ENCODE measurements at places on chromosomes 5 and 9.

- no peak for DNase-seq
Measured at GRCh38 chr5:78809444-78809843, 160.9 kb upstream of the LHFPL2 start.

DNA sequence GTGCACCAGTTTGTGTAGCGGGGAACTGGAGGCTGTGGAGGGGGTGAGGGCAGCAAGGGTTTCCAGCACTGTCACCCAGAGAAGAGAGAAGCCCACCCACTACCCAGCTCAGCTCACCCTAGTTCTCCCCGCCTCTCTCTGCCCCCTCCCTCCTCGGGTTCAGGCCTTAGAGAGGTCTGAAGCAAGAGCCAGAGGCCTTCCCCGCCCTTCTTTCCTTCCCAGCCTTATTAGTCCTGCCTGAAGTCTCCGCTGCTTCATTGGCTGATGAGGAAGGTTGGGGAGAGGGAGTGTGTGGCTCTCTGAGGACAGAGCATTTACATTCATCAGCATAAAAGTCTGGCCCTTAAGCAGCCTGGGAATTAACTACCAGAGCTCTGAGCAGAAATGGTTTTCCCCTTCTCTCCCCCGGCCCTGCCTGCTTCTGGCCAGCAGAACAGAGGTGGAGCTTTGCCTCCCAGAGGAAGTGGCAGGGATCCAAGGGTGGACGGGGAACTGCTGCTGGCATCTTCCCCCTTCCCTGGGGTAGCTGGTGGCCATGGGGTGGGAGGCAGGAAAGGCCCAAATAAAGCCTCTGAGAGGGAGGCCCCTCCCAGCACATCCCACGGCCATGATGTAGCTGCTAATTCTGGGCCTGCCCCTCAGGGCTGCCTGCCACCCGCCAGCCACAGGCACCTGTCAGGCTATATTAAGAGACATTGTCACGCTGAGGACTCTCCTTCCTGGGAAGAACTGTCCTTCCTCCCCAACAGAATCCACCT lies 4.1 kb downstream of the DNAJB5 start:
- no peak for DNase-seq

DNA sequence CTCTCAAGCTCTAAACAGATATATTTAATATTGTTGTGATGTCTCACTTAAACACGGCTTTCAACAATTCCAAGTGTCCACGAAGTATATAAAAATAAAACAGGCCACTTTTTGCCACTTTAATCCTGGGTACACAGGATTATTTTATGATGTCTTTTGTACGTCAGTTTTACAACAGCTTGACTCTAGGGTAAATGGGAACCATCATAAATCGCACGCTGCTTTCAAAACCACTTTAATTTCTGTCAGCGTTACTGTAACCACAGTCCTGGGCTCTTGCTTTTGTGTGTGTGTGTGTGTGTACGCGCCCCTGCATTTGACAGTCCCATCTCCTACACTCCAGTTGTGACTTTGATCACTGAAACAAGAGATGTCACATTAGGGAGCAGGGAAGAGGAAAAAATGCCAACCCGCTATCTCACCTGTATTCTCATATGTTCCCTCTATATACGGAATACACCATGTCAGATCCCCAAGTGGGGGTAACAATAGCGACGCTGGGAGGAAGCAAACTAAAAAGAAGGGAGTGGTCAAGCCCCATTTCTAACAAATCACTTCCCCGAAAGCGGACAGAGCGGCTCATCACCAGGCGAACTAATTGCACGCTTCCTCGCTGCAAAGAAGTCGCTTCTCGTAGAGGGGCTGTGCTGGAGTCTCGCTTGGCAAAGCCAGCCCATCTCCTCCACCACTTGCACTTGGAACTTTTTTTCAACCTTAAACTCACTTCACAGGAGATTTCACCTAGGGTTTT lies 1.2 kb downstream of the BNC2 start:
- no peak for DNase-seq

- no peak for DNase-seq
Measured at GRCh38 chr9:135120249-135120648, 32.8 kb downstream of the OLFM1 start.

- DNase-seq, result no peak
Measured at GRCh38 chr9:79708541-79708940, 136.8 kb downstream of the TLE4 start.

DNA sequence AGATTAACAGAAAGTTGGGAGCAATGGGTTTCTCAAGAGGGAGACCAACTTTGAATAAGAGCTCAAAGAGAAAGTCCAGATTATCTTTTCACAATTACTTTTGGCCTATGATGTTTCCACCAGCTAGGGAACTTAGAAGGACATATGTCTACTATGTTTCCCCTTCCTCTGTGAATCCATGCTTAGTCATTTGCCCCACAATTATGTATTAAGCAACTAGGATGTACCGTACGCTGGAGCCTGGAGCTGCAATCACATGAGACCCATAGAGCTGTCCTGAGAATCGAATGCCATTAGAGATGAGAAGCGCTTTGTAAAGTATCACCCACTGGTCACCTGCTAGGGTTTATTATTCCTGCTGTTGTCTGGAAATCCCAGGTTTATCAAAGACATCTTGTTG lies 78.8 kb downstream of the PDE6A start:
- no peak for DNase-seq

DNA sequence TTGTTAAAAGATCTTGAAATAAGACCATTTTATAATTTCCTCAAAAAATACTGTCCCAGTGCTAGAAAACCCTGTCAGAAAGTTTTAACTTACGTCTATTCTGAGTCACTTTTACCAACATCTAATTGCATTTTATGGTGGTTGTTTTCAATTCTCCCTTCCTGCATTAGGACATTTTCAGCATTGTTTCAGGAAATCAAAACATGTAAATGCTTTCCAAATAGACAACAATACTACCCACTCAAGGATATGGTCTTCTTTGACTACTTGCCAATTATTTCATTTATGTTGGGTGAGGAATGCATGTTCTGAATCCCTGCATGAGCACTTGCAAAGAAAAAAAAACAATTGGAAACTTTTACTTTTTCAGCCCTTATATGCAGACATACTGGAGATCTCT lies 284.6 kb upstream of the PDE4D start:
- no peak for DNase-seq

DNA sequence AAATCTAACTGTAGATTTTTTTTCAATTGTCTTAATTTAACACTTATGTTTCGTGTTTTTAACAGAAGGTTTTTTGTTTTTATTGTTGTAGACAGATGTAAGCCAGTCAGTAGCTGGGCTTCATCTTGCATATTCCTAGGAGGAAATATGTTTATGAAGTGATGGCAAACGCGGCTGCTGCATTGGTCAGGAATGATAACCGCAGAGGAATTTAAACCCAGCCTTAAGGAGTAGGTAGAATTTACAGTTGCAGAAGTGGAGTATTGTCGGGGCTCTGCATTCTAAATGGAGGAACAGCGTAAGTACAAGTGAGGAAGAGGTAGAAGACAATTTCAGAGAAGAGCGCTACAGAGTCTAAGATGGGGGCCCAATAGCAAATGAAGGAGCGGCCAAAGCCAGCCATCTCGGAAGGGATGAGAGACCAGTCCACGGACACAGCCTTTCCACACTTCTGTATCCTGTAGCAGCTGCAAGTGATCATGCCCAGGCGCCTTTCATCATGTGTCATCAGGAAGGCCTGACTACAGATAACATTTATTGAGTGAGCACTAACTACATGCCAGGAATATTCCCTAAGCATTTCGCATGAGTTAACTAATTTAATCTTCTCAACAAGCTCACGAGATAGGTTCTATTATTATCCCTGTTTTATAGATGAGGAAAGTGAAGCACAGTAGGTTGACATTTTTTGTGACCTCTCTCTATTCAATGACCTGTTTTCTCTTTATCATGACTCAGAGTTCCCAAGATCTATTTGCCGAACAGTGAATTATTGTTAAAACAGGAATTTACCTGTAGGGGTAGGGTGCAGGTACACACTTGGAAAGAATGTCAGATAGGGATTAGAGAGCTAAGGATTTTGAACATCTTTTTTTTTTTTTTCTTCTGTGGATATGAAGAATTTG lies 38.1 kb downstream of the CMYA5 start:
- DNase-seq, result no peak

- no peak for DNase-seq
Measured at GRCh38 chr5:111707630-111708164, 49.3 kb downstream of the NREP start.

DNA sequence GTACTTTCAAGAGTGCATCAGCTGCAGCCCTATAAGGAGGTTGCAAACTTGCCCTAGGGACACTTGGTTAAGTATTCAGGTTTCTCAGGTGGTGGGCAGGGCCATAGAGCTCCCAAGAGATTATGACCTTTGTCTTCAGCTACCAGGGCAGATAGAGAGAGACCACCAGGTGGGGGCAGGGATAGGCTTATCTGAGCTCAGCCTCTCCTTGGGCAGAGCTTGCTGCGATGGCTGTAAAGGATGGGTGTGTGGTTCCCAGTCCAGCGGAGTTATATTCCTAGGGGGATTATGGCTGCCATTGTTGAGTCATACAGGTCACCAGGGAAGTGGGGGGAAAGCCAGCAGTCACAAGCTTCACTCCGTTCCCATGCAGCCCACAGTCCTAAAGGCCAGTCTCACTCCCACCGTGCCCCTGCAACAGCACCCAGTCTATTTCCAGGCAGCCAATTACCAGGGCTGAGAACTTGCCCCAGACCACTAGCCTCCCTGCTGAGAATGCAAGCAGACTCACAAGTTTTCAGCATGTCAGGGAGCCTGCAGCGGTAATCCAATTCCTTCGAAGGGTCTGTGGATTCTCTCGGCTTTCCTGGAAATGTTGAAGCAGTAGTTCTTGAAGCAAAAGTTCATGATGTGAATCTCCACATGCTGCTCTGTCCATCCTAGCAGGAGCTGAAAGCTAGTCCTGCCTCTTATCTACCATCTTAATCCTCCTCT lies 151.5 kb downstream of the SLC12A2 start:
- DNase-seq, result no peak

DNA sequence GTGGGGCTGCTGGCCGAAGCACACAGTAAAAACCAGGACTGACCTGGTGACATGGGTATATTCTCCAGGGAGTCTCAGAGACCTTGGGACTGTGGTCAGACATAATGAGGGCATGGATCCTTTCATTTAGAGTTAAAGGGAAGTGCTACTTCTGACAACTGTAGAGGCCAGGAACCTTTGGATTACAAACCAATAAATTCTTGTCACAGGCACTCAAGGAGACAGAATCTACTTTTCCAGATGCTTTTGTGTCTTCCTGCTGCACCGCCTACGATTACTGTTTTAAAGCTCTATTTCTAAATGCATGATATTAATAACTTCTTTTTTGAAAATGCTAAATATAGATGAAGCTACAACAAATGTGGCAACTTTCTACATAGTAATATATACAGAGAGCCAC lies 106.5 kb upstream of the LPAR1 start:
- DNase-seq, result no peak

DNA sequence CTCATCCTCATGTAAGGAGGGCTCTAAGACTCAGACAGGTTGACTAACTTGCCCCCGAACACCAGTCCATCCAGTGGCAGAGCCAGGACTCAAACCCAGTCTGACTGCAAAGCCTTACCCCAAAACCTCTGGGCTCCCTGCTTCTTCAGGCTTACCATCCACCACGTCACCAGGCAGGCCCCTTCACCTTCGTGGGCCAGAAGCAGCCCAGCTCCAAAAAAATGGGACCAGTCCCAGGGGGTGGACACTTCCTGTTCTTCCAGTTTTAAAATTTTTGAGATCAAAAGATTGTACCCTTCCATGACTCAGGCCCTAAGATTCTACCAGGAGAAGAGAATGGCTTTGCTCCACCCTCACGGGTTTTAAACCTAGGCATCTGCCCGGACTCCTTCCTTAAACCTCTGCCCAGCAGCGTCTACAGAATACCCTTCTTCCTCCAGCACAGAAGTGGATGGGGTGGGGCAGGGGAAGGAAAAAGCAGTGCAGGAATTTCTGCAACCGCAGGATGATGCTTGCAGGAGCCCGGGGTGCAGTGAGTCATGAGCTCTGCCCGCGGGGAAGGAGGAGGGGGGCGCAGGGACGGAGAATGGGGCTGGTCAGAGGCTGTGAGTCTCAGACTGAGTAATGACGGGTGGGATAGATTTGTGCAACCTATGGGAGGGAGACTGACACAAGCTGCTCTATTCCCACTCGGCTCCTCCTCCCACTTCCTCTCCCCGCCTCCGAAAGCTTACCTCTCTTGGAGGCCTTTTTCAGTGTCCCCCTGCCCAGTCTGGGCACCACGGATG lies 50.4 kb upstream of the STXBP1 start:
- DNase-seq, result no peak

- DNase-seq, result no peak
Measured at GRCh38 chr5:83570916-83571315, 99.4 kb downstream of the VCAN start.

- no peak for DNase-seq
Measured at GRCh38 chr5:16736158-16736995, 119.6 kb upstream of the RETREG1 start.

DNA sequence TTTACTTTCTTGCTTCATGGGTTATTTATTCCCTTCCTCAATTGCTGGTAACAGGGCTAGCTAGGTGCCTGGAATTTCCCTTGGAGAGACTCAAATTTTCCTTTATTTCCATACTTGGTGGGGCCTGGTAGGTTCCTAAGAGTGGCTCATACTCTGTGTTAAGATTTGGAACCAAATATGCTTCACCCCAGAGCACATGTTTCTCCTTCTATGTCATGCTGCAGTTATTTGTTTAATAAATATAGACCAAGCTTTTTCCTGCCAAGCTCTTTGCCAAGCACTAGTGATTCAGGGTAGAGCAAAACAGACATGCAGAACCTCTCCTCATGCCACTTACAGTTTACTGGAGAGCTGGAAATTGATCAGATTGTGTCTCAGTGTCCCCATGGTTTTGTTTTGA lies 290.3 kb upstream of the SGCD start:
- DNase-seq, result no peak

- no peak for DNase-seq
Measured at GRCh38 chr5:8270246-8270645, 401.3 kb downstream of the MTRR start.

- DNase-seq, result no peak
Measured at GRCh38 chr5:143117821-143118220, 285.7 kb downstream of the NR3C1 start.

- DNase-seq, result peak; percentile 8
Measured at GRCh38 chr5:18465833-18466681, 831.8 kb downstream of the TAF11L14 start.

Data from stimulated activated CD4-positive, alpha-beta T cell treated with anti-CD3 and anti-CD28 coated beads, Interleukin-1b, Interleukin-23, amount 100 ng/mL, for 24 hours (primary cell).